Fibroblast of skin of abdomen (primary cell): ENCODE measurements at places on chromosomes 6 and 20.

- DNase-seq: peak; percentile 79
These were observed 43.9 kb downstream of the PLCB4 start for GRCh38 chr20:9112541-9113515.

DNA sequence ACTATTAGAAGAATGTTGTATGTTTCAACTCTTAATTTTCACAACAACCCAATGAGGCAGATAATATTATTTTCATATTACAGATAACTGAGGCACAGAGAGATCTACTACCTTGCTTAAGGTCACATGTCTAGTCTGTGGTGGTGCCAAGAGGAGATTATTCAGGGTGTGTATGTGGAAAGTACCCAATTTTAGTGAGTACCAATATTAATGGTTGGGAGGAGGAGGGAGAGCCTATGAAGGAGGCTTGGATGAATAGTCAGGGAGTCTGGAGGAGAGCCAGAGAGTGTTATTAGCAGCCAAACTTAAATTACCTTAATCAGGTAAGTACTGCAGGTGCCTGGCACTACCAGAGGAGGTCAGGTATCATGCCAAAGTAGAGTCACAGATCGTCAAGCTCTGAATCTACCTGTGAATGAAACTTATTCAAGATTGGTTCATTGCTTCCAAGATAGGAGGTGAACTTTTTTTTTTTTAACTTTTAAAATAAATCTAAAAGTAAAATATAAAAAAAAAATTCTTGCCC, 10.9 kb upstream of the CALHM6 start:
- no peak for DNase-seq

GRCh38 chr20:2576317-2576727, 39.9 kb downstream of the TMC2 start:
- DNase-seq: no peak

- no peak for DNase-seq
These were observed 344.2 kb downstream of the HDGFL1 start for GRCh38 chr6:22913612-22914011.

- DNase-seq: peak; percentile 21
These were observed 110.2 kb downstream of the SOBP start for GRCh38 chr6:107600121-107600520.

DNA sequence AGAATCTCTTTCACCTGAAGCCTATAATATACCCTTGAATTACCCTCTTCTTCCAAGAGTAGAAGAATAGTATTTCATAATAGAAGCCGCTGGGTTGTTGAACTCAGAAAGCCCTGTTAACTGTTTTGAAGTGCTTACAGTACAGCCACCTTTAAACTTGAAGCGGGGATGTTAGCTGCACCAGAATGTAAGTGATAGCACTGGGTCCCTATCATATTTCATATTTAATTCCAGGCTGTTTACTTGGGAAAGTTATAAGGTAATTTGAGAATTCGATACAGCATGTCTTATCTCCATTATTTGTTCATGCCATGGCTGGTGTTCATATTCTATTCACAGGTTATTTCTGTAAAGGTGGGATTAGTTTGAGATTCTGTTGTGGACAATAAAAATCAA, 63.5 kb upstream of the VSTM2L start:
- DNase-seq: no peak

DNA sequence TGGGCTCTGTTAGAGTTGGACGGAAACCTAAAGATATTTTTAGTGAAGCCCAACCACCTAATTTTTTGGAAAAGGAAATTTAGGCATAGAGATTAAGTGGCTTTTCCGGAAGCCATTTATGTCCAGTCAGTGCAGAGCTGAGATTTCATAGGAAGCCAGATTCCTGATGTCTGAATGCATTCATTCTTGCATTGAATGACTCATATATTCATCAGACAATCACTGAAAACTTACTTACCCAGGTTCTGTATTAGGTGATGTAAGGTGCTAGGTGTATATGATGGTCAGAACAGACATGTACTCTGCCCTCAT, 4.1 kb downstream of the SH3BGRL2 start:
- peak; percentile 44 for DNase-seq

DNA sequence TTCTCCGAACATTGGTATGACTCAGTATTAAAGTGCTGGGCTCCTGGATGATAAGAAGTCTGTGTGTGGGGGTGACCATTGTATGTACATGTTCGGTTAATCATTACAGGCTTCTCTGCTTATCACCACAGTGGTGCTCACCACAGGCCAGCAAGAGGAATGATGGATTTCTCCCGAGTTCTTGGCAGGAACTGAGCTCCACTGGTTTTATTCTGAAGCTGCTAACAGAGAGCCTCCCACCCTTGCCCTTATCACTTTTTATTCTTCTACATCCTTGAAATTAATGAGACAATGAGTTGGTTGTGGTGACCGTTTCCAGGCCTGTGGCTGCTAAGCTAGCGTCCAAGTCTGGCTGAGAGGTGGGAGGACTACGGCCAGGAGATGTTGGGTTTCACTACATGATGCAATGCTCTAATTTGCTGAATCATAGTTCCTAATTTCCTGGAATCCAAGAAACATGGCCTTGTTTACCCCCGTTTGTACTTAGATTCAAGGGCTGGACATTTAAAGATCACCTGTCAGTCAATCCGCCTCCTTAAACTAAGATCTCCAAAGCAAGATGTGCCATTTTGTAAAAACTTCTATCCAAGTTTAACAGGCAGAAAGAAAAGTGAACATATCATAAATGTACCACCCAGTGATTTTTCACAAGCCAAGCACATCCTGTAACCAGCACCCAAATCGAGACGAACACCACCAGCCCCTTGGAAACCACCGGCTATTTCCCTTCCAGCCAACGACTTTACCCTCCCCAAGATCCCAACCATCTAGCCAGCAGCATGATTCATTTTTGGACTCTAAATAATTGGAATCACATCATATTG, 172.5 kb downstream of the FOXA2 start:
- DNase-seq: peak; percentile 32

DNA sequence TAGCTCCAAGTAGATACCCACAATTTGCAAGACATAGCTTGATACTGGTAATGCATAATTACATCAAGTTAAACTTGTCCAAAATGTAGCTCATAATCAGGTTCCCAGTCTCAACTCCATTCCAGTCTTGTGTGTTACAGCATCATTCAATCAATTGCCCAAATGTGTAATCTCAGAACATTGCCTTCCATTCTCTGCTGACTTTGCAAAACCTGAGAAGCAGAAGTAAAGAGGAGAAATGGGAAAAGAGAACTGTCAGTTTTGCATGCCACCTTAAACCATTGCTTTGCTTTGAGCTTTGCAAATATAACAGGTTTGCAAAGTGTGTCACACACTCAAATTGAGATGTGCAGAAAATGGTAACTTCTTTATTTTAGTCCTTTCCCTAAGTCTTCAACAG, 40.3 kb upstream of the CNKSR3 start:
- DNase-seq: no peak

GRCh38 chr6:17599877-17600526, at the start of gene FAM8A1:
Gene FAM8A1, plus strand, starts transcription at chr6:17600302. Its CDS starts 108 bp downstream, at chr6:17600410.
- DNase-seq: peak; percentile 87

- DNase-seq: no peak
These were observed 57.7 kb upstream of the HFE start for GRCh38 chr6:26029570-26029856.

- DNase-seq: peak; percentile 18
These were observed 330.5 kb downstream of the EPHA7 start for GRCh38 chr6:93088621-93089501.

DNA sequence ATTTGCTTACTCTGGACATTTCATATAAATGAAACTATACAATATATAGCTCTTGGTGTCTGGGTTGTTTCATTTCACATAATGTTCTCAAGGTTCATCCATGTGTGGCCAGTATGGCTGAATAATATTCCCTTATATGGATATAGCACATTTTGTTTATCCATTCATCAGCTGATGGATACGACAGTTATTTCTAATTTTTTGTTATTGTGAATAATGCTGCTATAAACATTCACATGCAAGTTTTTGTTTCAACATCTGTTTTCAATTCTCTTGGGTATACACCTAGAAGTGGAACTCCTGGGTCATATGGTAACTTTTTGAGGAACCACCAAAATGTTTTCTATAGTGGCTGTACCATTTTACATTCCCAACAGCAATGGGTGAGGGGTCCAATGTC, 101.1 kb downstream of the CDK19 start:
- peak; percentile 4 for DNase-seq

- no peak for DNase-seq
These were observed 44.2 kb downstream of the MOXD1 start for GRCh38 chr6:132357120-132357519.

- no peak for DNase-seq
These were observed 14.8 kb downstream of the GJA1 start for GRCh38 chr6:121450242-121450641.

GRCh38 chr6:52303178-52303577, 18.6 kb upstream of the MCM3 start:
- DNase-seq: no peak

DNA sequence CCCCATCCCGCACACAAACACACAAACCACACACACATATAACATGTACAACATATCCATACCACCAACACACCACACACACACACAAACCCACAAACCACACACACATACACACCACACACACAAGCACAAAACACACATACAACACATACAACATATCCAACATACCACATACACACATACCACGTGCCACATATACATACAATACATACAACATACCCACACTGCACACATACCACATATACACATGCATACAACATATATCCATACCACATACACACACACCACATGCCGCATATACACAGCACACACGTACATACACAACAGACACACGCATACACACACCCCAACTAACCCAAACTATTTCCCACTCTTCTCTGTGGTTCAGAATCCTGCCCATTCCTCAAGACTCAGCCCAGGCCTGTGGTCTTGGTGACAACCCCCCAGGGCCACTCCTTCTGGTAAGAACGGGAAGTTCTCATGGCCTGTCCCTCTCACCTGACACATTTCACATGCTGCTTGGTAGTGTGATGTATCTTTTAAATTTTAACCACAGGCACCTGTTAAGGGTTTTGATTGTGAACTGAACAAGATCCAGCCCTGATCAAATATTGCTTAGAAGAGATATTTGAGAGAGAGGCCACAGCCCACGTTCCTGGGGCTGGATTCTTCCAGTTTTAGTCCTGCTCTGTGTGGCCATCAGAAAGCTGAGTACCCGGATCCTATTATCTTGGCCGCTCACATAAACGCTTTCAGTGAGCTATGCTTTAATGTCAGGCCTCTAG, 55.9 kb upstream of the KCNK16 start:
- DNase-seq: no peak

DNA sequence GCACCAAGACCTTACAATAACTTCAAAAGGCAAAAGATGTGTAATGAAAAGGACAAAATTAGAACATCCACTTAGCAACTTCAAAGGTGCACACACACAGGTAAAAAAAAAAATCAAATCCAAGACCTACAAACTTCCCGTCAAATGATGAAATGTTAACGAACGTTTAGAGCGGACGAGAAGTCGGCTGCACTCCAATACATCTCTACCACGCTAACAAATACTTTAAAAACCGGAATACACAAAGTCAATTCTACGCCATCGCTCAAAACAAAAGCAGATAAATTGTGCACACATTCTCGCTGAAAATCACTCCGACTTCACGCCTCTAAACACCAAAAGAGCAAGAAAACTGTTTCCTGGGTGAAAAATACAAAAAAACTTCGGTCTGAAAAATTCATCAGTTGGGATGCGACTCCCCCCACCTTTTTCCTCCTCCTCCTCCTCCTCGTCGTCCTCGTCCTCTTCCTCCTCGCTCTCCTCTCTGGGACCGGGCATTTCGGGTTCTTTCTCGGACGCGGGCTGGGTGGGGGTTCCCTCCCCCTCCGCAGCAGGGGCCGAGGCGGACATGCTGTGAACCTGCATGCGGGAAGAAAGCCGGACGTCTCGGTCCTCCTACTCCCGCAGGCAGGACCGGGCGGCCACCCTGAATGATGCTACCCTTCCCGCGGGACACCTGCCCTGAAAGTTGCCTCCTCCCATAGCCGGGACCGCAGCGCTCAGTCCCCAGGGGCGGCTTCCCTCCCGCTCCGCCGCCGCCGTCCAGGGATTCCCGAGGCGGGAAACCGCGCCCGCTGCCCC, 712 bp downstream of the DEK start:
- no peak for DNase-seq

DNA sequence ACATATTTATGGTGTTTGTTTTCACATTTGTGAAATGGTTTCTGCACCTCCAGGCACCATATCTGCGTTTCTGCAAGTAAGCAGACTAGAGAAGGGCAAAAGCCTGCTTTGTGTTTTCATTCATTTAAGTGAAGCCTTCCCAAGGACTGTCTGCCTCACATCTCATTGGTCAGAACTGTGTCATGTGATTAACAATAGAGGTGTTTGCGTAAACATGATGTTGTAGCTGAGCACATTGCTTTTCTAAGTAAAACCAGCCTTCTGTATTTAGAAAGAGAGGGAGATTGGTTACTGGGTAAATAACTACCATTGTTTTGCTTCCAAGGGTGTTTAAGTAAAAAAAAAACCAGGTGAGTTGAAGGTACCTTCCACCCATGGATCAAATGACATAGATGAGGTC, 39.7 kb downstream of the SH3BGRL2 start:
- DNase-seq: no peak

GRCh38 chr6:91242614-91242949, 655.7 kb upstream of the MAP3K7 start:
- no peak for DNase-seq

GRCh38 chr20:32762754-32763201, 593 bp downstream of the DNMT3B start:
- DNase-seq: no peak

DNA sequence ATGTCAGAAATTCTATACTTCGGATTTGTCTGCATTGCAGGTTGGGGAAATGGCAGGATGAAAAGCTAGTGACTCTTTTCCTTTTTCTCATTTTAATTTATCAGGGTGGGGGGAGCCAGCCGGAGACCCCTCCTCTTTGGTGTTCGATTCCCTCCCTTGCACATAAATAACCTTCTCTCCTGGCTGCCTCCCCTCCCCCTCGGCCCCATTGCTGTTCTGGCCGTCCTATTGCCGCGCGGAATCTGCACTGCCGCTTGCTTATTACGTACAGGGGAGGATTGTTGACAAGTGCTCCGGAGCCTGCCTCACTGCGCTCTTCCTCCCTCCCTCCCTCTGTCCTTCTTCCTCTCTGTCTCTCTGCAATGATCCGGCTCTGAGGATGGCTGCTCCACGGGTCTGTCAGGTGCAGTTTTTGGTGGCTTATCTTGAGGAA, 154.7 kb downstream of the JARID2 start:
- DNase-seq: peak; percentile 21

GRCh38 chr6:209432-210103, 82.7 kb upstream of the DUSP22 start:
- DNase-seq: no peak

GRCh38 chr6:2429460-2429859, 184.1 kb upstream of the GMDS start:
- DNase-seq: peak; percentile 27

DNA sequence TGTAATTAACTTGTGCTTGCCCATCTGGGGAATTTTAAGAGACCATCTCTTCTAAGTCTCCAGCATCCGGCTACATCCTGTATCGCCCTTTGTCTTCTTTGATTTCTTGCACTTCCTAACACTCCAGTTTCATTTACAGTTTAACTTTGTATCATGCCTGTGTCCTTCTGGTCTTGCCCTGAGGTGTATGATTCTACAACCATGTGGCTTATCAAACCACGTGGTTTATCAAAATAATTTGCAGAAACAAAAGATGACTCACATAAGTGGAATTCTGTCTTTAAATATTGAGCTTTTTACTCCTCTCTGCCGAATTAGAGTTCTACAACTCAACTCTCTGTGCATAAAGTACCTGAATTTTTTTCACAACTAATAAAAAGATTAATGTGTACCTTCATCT, 580.7 kb downstream of the KIF16B start:
- DNase-seq: no peak
